ENCODE measurements at places on chromosomes 11 and 22.

DNA sequence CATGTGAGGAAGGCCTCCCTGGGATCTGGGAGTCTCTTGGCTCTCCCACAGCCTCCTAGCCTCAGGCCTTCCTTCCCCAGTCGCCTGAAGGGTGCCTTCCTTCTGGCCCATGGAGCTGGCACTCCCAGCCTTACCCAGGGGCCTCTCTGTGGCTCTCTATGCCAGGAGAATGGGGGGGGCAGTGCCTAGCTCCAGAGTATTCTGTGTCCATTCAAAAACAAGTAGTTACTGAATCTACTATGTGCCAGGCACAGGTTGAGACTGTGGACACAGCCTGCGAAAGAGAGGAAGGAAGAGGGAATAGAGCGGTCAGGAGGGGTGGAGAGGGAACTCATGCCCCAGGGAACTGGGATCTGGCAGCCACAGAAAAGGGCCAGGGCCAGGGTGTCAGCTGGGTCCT is 2.7 kb upstream of the PLA2G3 start:
- DNase-seq = no peak

- no peak for DNase-seq
Observed at GRCh38 chr11:64539711-64540427, 51.2 kb upstream of the SLC22A12 start.

DNA sequence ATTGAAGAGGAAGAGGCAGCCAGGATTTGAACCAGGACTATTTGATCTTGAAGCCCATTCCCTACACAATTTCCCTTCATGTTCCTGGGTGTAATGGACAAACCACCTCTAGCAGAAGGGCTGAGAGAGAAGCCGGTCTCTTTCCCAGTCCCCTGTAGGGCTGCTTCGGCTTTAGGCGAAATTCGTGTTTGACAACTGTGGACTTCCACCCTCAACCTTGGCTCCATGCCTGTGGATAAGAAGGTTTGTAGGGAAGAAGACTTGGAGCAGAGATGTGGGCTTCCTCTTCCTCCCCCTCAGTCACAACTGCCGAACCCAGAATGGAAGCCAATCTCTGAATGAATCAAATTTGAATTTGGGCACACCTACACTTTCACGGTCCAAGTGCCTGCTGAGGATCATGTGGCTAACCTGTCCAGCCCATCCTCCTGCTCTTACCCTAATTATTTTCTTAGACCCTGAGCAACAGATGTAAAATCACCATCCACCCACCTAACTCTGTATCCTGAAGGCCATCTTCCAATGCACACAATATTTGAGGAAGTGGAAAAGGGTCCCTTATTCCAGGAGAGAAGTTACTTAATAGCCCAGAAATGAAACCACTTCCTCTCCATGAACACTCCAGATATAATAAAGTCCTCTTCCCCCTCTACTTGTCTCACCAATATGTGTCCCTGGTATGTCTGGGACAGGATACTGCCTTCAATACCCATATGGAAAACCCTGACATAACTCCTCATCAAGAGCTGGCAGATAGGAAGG is 10.1 kb upstream of the SCN2B start:
- DNase-seq = no peak

- no peak for DNase-seq
Observed at GRCh38 chr11:95661162-95661561, 128.4 kb downstream of the FAM76B start.

- DNase-seq = no peak
Observed at GRCh38 chr11:9990221-9990973, 303.6 kb downstream of the SBF2 start.

DNA sequence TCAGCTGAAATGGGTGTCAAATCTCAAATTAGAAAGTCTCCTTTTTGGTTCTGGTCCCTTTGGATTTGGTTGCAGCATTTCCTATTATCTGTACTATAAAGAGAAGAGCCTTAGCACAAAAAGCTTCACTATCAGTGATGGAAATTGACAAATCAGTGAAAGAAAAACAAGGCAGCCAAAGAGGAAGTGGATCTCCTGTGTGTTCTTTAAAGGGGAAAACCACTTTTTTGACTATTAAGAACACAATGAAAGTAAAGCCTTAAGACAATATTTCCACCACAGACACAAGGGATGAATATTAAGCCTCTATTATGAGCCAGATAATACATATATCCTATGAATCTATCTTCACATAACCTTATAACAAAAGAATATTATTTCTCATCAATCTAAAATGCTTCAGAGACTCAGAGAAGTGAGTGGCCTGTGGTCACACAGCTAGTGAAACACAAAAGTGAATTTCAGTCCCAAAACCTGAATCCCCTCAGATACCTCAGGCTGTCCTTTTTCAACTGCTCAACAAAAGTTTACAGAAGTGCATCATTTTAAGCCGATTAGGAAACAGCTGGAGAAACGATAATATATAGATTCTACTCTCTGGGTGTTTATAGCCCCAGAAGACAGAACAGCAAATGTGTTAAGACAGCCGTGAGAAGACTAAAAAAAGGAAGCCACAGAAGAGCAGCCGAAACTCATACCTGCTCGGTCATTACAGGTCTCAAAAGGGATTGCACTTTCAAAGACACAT is 24.4 kb upstream of the FSHB start:
- DNase-seq = no peak

- no peak for DNase-seq
Observed at GRCh38 chr22:27088026-27088425, 430.6 kb downstream of the MIAT start.

DNA sequence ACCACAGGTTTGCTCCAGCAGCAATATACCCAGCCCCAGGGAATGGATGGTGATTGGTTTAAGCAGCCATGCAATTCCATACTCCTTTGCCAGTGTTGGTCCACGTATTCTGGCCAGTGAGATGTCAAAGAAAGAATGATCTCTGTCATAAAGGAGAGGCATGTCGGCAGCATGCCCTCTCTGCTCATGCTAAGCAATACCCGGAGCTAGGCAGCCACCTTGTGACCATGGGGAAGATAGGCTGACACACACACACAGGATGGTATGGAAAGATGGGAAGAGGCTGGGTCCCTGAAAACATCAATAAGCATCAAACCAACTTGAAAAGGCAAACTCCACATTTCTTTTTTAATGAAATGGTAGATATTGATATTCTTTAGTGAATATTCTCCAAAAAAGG is 5.1 kb downstream of the ABCC8 start:
- no peak for DNase-seq

- DNase-seq = peak; percentile 68
Observed at GRCh38 chr11:69867076-69868005, 48.1 kb upstream of the FGF3 start.

DNA sequence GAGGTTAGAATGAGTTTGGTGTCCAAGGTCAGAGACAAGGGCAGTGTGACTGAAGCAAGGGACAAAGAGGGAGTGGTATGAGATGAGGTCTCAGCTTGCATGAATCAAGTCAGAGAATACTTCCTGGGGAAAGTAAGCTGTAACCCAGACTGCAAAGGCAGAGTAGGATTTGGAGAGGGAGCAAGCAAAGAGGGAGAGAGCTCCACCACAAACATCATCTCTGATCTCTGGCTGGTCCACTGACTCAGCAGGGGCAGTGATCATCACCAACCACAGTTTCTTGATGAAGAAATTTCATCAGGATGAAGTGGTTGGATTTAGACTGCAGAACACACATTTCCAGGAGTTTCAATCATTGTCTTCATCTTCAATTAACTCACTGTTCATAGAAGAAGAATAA is 54.9 kb upstream of the HMGXB4 start:
- no peak for DNase-seq

GRCh38 chr11:128660947-128661346 is 32.9 kb upstream of the FLI1 start:
- DNase-seq = no peak

Data from SHP77 (cell line).